ENCODE measurements at places on chromosomes 7 and 10.

DNA sequence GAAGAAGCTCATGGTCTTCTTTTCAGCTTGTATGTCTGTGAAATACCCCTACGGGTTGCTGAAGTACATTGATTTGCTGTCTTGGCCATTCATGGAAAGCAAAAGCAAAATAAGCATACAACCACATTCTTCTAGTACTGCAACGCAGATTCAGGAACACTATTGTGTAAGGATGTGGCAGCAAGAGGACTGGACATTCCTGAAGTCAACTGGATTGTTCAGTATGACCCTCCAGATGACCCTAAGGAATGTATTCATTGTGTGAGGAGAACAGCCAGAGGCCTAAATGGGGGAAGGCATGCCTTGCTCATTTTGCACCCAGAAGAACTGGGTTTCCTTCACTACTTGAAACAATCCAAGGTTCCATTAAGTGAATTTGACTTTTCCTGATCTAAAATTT lies 133.4 kb upstream of the ANKRD1 start:
- no peak for DNase-seq

DNA sequence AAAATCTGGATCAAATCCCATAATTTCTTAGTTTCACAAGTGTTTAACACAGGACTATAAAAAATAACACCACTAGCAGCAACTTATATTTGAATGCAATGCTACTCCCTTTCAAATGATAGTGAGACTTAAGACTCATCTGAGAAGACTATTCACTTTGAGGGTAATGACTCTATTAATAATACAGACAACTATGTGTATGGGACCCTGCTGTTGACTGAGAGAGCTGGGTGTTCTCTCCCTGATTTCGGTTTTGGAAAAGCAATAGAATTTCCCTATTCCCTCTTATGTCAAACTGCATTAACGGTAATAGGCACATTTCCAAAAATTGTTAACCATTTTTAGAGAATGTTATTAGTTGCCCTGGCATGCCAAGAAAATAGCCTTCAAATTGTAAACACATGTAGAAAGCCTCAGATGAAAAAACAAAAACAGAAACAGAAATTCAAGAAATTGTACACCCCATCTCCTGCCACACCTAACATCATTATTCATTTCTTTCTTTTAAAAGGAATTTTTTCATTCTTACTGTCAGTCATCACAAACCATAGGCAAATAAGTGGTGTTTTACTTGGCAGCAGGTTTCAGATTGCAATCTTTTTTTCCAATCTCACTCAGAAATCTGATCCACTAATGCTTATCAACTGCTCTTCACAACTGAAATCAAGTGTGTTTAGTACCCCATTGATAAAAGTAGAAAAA lies 153.7 kb downstream of the TFPI2 start:
- DNase-seq: no peak

GRCh38 chr7:93298206-93298605 lies 66.0 kb downstream of the VPS50 start:
- DNase-seq: no peak

DNA sequence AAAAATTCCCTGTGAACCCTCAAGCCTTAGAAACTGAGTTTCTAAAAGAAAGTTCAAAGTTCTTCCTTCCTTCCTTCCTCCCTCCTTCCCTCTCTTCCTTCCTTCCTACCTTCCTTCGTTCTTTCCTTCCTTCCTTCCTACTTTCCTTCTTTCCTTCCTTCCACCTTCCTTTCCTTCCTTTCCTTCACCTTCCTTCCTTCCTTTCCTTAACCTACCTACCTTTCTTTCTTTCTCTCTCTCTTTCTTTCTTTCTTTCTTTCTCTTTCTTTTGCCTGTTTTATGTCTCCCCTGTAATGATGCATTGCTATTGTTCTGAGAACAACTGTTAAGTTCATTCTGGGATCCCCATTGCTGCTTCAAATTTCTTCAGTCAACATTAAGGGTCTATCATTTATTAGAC lies 551.1 kb downstream of the TFEC start:
- no peak for DNase-seq

- no peak for DNase-seq
These were observed 515 bp downstream of the GSDME start for GRCh38 chr7:24756545-24757352.

Data from cortex of kidney (tissue), 1 donor.